ENCODE measurements at places on chromosomes 1 and 21.

DNA sequence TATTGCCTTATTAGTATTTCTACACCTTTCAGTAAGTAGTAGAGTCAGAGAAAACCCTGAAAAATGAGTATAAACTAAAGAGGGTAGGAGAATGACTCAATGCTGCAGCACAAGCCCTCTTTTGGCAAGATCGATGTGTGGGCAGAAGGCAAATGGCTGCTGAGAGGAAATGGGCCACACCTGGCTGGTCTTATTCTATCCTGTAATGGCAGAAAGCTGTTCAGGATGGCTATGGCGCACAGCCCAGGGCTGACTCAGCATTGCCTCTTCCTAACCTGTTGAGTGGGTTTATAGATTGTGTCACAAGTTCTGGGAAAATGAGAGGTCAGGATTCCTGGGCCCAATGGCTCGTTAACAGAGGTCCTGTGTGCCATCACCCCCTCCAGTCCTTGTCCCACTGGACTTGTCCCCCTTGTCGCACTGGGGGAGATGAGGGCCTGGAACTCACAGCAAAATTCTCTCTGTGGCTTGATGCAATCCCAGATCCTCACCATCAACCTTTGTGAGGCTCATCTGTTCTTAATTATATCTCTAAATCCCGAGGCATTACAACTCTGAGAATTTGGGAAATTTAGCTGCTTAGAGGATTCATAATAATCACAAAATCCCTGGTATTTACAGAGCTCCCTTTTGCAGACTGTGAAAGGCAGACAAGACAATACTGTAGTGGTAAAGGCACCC, 13.2 kb downstream of the HMGB4 start:
- DNase-seq, result no peak

- no peak for DNase-seq
Observed at GRCh38 chr1:117646956-117647355, 41.1 kb downstream of the TENT5C start.

- no peak for DNase-seq
Observed at GRCh38 chr1:19656780-19657466, 7.8 kb upstream of the HTR6 start.

DNA sequence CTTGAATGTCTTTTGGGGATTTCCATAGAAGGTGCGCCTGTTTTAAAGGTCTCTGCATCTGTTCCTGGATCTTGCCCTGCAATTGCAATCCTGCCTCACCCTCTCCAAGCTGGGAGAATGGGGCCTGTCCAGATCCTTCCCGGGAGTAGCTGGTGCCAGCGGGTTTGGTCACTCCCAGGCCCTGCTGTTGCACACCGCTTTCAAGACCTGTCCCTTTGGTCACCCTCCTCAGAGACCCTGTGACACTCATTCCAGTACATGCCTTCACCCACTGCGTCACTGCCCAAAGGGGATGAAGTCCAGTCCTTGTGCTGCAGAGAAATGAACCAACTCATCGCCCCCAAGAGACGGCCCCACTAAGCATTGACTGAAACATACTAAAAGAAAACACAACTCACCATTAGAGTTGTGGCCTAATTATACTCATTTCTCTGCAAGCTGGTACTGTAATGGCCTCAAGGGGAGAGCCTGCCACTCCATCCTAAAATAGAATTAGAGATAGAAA, 1.9 kb upstream of the IRF2BP2 start:
- DNase-seq, result no peak

GRCh38 chr1:40981691-40982448, 2.4 kb downstream of the CTPS1 start:
- no peak for DNase-seq

DNA sequence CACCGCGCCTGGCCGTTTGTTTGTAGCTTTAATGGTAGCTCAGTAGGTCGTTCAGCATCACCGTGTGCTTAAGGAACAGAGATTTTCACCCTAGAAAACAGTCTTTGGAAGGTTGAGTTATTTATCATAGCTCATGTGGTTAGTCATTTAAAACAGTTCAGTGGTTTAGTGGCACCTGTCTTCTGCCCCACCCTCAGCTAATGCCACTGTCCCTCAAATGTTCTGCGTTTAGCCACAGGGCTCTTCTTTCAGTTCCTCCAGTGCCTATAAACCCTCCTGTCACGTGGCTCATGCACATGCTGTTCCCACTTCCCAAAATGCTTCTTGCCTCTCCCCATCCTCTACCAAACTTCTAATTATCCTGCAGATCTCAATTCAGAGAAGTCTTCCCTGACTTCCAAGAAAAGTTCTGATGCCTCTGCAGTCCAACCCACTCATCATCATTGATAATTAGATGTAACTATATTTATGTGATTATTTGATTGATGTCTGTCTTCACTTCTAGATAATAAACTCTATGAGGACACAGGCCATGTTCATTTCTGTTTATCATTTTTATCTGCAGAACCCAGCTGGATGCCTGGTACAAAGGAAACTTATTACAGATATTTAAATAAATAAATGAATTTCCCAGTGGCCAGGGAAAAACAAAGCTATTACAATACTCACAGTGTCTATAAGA, 14.4 kb upstream of the DIPK1A start:
- DNase-seq, result no peak

DNA sequence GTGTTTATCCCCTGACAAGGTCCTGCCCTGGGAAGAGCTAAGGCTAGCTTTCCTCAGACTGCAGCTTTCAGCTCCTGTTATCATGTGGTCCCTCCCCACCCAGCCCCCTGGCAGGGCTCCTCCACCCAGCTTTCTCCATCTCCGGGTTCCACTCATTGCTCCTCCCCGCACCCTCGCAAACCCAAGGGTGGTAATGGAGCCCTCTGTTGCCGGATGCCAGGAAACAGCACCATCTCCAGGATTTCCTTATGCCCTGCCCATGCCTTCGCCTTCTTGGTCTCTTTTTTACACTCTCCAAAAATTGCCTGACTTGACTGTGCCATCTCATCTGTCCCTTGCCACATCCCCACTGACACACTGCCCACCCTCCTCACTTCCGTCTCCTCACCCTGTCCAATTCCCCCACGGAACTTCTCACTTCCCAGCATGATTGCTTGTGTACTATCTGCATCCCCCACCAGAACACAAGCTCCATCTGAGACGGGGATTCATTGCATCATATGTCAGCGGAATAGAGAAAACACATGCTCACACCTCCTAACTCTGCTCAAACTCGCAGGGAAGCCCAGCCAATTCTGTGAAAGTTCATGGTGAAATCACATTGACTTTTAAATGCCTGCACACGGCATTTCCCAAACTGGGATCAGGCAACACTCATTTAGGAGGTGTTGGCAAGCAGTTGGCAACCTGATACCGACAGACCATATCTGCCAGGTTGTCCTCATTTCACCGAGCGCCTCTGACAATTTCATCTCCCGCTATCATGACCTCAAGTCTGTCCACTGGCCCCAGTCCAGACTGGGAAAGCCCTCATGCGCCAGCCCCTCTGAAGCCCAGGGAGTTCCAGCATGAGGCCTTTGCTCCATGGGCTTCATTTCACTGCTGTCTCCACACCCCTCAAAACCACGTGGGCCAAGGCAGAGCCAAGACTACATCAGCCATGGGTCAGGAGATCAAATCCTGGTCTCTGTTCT, 201.1 kb downstream of the MATN1 start:
- no peak for DNase-seq

- DNase-seq, result no peak
Observed at GRCh38 chr1:31705080-31705866, 1.5 kb upstream of the COL16A1 start.

DNA sequence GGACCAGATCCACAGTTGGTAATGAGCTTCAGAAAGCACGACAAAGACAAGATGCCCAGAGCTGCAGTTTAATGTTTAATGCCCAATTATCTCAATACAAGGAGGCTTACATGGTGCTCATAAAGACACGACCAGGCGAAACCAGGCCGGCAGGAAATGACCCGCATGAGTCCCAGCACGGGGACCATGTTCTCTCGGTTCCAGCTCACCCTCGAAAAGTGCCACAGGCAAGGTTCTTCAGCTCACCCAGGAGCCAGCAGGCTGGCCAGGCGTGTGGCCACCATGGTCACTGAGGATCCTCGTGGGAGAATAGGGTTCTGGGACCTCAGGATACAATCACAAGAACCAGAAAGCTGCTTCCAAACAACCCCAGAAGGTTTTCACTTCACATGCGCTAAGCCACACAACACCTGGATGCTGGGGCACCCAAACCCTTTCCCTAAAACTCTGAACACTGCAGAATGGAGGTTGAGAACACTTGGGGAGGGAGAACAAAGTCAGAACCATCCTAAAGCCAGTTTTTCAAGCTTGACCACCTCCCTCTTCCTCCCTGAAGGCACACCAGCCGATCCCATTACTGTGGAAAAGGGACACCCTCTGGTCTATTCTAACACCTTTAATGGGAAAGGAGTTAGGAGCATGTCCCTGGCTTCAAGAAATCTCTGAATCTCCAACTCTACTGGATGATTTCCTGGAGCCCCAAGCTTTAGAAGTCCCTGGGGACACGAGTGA, 22.6 kb upstream of the ASAP3 start:
- DNase-seq, result no peak

GRCh38 chr1:58727364-58727763, 27.5 kb upstream of the MYSM1 start:
- no peak for DNase-seq

- no peak for DNase-seq
Observed at GRCh38 chr1:233281711-233282581, 13.6 kb downstream of the PCNX2 start.

DNA sequence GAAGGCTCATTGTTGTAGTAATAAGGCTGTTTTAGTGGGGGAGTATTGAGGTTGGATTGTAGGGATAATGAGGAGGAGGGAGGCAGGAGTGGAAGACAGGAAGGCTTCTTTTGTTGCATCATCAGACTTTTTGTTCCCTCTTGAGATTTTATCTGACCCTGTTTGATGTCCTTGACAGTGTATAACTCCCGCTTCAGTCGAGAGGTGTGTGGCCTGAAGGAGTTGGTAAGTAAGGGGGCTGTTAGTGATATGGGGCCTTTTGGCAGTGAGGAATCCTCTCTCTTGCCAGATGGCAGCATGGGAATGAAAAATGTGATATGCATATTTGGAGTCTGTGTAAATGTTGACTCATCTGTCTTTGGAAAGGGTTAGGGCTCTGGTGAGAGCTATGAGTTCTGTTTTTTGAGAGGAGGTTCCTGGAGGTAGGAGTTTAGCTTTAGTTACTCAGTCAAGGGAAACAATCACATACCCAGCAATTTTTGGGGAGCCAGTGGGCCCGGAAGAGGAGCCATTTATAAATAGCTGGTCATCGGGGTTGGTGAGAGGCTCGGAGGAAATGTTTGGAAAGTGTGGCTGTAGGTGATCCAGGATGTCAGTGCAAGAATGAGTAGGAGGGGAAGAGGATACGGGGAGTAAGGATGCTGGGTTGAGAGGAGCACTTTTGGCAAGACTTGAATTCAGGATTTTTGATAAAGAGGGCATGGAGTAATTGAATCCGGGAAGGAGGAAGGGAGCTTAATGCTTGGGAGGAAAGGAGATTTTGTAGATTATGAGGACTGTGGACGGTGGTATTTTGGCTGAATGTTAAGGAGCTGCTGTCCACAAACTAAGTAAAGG, 136.7 kb upstream of the ETV3 start:
- no peak for DNase-seq

GRCh38 chr1:34113362-34113761, 51.7 kb downstream of the CSMD2 start:
- DNase-seq, result no peak

GRCh38 chr1:227422581-227422980, 104.3 kb upstream of the CDC42BPA start:
- DNase-seq, result no peak

DNA sequence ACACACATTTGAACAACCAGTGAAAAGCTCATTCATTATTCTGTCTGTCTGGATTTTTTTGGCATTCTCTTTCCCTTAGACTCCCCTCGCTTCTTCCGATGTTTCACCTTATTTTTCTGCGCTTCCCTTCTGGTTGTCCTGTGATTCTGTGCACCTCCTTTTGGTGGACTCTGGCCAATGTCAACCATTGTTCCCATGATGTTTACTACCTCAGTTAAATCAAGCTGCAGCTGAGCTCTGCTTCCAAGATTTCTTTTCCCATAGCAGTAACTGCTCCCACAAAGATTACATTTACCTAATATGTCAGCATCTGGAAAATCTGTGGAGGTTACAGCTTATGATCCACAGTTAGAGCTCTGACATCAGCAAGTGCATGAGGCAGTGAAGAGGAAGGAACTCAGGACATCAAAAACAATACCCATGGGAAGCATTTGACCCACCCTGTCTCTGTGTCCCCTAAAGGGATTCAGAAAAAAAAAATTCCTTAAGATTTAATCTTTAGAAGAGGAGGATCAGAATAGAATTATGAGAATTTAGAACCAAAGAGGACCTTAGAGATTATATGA, 69.9 kb upstream of the ADAMTS5 start:
- no peak for DNase-seq

Data from NCI-H187 (cell line).